ENCODE measurements at places on chromosomes 3 and 15.

- no peak for DNase-seq
These were observed 749.6 kb downstream of the AGBL1 start for GRCh38 chr15:86829245-86829644.

DNA sequence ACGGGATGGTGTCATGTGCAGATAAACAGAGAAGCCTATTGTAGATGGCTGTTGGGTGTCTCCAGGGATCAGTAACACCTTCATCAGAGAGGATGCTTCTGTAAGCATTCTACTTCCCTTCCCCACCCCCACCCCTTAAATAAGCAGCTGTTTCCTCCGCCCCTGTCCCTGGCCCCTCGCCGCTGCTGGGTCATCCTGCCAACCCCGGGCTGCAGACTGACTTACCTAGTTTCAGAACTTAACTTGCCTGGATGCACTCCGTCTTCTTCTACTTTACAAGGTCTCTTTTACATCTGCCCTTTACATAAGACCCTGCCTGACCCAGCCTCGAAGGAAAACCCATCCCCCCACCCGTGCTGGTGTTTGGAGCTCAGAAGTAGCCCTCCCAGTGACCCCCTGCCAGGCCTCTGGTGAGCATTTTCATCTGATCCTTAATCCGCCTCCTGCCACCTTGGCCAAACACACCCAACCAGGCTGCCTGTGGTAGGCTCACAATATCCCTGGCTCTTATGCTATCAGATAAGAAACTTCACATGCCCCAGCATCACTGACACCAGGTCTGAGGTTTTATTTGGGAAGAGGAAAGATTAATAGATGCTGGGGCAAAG lies 103.0 kb upstream of the HES1 start:
- no peak for DNase-seq

DNA sequence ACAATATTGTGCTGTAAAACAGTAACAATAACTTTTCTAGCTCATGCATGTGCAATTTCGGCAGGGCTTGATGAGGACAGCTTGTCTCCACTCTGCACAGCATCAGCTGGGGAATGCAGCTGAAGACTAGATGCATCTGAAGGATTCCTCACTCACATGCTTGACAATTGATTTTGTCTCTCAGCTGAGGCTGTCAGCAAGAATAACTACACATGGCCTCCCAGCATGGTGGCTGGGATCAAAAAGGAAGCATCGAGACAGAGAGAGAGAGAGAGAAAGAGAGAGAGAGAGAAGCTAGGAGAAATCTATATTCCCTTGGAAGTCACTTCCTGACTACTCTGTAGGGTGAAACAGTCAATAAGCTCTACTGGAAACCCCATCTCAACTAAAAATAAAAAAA lies 487.1 kb downstream of the PLOD2 start:
- DNase-seq, result no peak

DNA sequence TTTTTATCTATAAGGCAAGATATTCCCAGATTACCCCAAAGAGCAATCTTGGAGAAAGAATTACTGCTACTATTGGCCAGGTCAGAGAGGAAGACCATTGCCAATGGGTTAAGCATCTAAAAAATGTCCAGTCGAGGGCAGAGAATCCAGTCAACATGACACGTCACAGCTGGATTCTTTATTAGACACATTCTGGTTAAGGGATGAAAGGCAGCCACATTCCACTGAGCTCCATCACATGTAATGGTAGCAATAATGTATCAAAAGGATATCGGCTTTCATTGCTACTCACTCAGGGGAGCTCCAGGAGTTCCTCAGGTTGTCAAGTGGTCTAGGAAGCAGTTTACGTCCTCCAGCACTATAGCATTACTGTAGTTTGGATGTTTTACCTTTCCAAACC lies 421.1 kb downstream of the PLOD2 start:
- DNase-seq, result no peak

DNA sequence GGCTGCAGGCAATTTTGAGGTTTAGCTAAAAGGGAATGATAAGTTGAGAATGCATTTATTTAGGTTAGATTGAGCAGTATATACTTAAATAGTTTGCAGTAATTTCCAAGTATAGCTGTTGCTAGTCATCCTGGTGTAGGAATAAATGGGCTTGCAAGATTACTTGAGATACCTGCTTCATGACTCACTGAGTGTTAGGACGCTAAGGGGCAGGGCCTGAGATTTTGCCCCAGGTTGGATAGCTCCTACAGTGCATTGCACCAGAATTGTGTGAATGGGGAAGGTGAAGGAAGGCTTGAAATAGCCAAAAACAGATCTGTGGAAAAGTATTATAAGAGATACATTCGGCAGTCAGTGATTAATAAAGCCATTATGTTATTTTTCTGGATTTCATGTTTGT lies 72.8 kb downstream of the KCNH8 start:
- DNase-seq, result no peak

GRCh38 chr3:53224026-53224425 lies 31.8 kb downstream of the TKT start:
- DNase-seq, result no peak

Measured in inflammatory macrophage treated with lipopolysaccharide for 4 hours (primary cell).